ENCODE measurements at places on chromosomes 13 and 19.

DNA sequence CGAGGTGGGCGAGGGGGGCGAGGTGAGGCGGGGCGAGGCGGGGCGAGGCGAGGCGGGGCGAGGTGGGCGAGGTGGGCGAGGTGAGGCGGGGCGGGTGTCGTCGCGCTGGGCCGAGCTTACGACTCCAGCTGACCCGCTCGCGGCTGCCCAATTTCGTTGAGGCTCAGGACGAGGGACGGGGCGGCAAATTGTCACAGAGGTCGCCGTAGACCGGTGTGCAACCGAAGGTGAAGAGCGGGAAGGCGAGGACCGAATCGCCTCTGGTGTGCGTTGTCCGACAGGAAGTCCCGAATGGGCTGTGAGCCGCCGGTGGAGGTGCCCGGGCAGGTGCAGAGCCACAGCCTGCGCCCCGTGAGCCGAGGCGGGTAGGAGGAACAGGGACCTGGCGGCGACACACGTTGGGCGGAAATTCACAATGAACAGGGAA lies at the start of gene LACC1:
Gene LACC1, plus strand, starts transcription at position 150 of the 427 bp plus-strand sequence. CDS start 1,082 bp downstream, outside the sequence.
- DNase-seq = peak; percentile 59

DNA sequence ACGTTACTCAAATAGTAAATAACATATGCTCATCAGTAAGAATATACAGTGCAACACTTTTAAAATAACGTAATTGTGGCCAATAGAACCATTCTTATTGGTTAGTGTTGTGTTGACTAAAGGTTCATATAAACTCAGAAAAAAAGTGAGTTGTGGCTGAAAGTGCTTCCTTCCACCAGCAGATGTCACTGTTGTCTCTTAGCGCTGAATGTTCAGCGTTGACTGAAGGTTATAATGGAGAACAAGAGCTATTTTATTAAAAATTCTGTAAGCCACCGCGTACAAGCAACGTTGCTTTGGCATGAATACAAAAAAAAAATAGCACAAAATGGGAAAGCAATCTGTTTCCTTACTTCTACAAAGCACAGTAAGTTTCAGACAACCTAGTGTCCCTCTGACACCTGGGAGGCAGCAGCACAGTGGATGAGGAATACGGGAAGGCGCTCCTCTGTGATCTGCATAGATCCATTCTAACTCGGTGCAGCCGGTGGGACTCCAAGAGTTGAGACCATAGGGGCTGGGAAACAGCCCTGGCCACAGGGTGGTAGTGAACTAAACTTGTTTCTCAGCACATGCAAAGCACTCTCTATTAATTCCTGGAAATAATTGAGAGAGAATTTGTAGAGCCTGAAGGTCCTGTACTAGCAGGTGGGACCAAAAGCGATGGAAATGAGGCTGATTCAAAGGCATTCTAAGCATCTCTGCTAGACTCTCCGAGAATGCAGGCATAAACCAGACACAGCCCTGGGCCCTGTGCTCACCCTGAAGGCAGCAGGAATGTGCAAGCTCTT lies 23.9 kb upstream of the OXGR1 start:
- no peak for DNase-seq

GRCh38 chr13:104253063-104253680 lies 1187.0 kb upstream of the SLC10A2 start:
- no peak for DNase-seq

DNA sequence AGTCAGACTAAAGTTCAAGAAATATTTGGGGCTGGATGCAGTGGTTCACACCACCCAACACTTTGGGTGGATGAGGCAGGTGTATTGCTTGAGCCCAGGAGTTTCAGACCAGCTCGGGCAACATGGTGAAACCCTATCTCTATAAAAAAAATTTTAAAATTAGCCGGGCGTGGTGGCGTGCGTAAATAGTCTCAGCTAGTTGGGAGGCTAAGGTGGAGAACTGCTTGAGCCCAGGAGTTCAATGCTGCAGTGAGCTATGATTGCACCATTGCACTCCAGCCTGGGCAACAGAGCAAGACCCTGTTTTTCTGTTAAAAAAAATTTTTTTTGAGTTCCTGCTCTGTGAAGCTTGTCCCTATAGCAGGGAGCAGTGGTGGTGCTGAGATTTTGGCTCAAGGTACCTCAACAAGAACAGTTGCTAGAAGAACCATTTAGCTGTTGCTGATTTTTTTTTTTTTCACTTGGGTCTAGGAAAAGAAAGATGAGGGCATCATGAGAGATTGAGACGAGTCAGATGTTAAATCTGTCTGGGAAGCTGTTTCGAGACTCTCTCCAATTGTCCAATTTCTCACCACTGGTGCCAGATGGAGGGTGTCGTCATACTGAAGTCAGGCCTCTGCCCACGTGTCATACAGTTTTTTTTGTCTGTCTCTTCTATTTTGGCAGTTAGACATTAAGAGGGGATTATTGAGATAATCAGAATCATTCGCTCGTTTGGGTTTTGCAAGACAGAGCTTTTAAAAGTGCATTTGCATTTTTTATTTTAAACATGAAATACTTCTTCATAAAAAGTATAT lies 3.7 kb downstream of the SLC25A42 start:
- no peak for DNase-seq

DNA sequence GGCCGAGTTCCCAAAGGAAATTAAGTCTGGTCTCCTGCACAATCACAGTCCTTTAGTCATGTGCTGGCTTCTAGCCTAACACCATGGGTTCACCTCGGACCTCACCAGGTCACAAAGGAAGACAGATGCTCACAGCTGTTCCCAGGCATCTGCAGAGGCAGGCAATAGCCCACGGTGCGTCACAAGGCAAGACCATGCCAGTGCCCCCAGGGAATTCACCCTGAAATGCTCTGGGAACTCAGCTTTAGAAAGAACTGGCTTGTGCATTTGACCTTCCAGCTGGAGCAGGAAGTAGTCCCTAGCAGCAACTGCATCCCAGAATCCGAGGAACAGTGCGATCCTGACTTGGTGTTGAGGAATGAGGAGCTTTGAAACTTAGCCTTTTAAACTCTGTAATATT lies 96.8 kb upstream of the WASF3 start:
- no peak for DNase-seq

DNA sequence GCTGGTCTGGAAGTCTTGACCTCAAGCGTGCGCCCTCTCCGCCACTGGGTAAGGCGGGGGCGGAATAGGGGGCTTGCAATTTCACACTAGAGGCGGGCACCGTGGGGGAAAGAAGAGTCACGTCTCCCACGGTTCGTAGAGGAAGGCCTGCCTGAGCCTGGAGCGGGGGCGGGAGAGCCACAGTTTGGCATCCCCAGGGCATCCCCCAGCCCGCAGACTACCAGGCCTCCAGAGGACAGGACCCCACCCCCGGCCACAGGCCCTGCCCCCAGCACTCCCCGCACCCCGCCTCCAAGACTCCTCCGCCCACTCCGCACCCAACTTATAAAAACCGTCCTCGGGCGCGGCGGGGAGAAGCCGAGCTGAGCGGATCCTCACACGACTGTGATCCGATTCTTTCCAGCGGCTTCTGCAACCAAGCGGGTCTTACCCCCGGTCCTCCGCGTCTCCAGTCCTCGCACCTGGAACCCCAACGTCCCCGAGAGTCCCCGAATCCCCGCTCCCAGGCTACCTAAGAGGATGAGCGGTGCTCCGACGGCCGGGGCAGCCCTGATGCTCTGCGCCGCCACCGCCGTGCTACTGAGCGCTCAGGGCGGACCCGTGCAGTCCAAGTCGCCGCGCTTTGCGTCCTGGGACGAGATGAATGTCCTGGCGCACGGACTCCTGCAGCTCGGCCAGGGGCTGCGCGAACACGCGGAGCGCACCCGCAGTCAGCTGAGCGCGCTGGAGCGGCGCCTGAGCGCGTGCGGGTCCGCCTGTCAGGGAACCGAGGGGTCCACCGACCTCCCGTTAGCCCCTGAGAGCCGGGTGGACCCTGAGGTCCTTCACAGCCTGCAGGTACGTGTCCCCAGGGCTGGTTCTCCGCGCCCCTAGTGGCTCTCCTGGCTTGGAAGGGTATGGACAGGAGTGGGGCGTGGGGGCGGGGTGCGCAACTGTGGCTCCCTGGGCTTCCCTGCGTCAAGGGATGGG lies at the start of gene ANGPTL4:
Gene ANGPTL4, plus strand, starts transcription at position 353 of the 969 bp plus-strand sequence. Its CDS starts 167 bp downstream, at position 520.
- DNase-seq = no peak

- DNase-seq = no peak
These were observed 5.3 kb downstream of the FGF21 start for GRCh38 chr19:48760504-48761205.

DNA sequence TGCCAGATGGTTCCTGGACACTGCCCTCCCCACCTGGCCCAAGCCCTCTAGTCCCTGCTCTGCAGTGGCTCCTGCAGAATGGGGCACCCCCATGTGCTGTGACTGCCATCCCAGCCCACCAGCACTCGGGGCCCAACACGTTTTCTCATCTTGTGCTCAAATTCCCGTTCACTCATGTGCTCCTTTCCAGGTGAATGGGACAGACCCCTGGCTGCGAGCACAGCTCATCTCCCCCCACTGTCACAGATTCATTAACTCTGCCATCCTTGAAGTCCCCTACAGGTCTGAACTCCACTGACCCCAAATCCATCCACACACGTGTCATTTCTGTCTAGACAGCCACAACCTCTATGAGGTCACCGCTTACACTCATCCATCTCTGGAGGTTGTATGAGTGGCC lies 23.6 kb downstream of the TUBA3C start:
- no peak for DNase-seq
